ENCODE measurements at places on chromosomes 12 and 14.

DNA sequence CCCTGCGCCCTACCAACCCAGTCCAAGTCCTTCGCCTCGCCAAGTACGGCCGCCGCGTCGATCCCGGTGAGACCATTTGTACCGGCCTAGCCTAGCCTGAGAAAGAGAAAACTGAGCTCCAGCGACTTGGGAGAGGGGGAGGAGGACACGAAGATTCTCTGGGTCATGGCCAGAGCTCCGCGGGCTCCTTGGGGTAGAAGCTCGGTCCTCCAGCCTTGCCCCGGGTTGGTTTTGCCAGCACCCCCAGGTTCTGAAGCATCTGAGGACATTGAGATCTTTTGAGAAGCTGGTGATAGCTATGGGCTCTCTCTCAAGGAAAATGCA, 7.3 kb downstream of the LHX5 start:
- DNase-seq = no peak

GRCh38 chr14:66477567-66477966, 8.6 kb upstream of the CCDC196 start:
- DNase-seq = no peak

DNA sequence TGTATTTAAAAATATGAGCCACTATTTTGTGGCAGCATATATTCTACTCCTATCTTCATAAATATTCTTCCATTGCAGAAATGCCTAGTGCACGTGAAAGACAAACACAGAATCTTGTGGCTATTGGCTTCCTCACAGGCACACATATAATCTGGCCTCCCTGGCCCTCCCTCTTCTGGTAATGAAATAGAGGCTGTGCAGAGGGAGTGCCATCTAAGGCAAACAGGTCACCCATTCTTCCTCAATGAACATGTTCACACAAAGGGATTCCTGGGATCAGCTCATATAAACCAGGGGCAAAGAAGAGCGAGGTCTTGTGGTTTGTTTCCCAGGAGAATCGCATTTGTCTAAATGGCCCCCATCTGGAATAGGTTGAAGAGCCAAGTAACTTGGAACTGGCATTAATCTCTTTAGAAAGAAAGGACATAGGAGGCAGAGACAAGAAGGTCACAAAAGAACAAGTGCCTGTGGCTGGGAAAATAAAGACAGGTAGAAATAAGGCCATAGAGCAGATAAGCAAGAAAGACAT, 171.6 kb upstream of the PTPRQ start:
- no peak for DNase-seq

GRCh38 chr14:78355109-78355508, 184.9 kb downstream of the NRXN3 start:
- DNase-seq = no peak

GRCh38 chr12:101097829-101098580, 112.0 kb downstream of the SLC5A8 start:
- DNase-seq = no peak

- DNase-seq = no peak
These were observed 23.9 kb downstream of the FAM181A start for GRCh38 chr14:93950948-93951634.

Data from HEK293T (cell line).